T-helper 22 cell (primary cell): ENCODE measurements at places on chromosomes 2 and 18.
A peak's percentile ranks its signal among the peaks of the same experiment; 100 is the strongest.

DNA sequence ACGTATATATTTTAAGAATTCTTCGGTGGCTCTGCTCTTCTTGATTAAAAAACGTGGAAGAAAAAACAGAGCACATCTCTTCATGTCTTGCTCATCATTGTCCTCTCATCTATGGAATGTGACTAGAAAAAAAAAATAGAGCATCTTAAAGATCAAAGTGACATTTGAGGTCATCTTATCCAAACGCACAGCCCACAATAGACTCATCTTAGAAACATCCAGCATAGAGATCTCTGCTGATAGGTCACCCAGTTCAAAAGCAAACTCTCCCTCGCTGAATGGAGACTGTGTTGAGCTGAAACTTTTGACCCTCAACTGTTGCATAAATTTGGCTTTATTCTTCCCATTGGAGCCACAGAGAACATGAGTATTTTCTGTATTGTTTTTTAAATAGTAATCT is 65.2 kb downstream of the CMPK2 start:
- DNase-seq: no peak

DNA sequence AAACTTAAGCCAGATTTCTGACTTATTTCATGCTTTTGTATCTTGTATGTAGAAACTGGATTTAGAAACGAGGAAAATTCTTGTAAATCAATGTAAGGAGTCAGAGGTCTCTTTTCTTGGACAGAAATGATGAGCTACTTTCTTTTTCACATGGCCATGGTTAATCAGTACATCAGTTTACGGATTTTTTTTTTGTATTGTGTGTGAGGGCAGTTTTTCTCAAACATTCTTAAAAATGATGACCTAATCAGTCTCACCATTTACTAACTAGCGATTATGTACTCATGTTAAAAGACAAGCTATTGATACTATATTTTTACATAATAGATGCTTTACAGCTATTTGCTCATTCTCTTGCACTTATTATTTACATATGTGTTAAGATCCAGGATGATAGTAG is 165.2 kb upstream of the DOCK10 start:
- no peak for DNase-seq

DNA sequence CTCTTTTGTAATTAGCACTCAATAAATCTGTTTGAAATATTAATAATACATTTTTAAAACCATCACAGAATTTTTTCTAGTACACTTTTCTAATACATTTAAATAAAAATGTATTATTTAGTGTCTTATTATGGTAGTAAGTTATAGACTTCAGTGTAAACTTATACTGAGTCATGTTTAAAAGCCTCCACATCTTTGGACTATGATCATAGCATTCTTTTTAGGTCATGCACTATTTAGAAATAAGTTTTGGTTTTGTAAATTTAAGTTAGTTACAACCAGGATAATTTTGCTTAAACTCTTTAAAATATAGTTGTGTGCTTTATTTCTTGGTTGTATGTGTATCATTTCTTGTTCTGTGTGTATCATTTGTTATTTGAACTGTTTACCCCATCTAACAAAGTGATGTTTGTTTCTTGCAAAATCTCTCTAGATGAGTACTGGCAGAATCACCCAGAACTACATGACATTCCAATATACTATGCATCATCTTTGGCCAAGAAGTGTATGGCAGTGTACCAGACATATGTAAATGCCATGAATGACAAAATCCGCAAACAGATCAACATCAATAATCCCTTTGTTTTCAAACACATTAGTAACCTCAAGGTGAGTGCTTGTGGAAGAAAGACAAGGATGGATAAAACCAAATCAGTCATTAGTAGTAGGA is 16.7 kb downstream of the CPSF3 start:
- no peak for DNase-seq

GRCh38 chr2:187920511-187920910 is 366.3 kb upstream of the TFPI start:
- DNase-seq: no peak

DNA sequence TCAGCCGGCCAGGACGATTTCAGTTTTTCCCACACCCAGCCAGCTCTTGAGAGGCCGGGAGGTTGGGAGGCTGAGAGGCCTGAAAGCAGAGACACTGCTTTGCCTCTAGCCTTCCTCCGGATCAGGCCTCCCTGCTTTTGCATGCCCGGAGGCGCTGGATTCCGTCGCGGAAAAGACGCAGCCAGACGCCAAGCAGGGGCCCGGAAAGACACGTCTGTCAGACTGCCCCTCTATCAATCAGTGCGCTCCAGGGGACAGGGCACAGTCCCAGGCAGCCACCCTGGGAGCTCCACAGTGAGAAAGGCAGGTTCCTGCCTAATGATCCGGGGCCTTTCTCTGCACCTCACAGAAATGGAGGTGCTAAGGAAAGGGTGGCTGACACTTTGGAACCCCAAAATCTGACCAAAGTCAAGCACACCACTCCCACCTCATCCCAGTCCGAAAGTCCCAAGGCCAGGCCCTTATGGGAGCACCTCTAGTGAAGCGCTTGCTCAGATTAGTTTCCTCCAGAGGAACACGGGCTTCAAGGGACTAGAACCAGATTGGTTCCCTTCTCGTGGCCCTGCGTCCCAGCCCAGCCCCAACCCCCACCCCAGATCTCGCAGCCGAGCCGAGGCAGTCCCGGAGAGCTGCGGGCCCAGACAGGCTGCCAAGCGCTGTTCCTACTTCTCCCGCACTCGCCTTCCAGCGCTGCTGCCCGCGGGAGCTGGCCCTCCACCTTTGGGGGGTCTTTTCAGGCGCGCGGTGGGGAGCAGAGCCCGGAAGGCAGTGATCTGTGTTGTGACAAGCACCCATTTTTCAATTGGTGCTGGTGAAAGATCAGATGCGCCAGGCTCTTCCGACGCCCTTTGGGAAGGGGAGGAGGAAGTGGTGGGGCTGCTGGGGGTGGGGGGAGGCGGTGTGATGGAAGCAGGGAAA is 5.0 kb downstream of the DLX1 start:
- no peak for DNase-seq

DNA sequence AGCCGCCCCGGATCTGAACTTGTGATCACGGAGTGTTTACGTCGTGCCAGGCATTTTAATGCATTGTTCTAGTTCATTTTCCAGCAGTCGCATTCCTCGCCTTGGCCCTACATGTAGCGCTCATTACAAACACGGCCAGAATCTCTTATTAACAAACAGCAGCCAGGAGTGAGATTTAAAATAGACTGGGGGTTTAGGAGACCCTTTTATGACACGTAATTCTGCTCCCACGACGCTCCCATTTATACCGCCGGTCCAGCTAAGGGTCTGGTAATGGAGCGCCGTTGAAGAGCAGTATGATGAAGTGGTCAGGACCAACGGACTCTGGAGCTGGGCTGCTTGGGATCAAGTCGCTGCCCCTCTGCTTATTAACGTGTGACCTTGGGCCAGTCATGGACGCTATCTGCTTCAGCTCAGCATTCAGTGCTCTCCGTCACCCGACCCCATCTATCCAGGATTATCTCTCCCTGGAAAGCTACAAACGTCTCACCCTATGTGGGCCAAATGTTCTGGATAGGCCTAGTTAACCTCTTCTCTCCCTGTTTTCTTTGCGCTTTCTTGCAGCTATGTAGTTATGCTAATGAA is 745 bp downstream of the MSH2 start:
- no peak for DNase-seq

DNA sequence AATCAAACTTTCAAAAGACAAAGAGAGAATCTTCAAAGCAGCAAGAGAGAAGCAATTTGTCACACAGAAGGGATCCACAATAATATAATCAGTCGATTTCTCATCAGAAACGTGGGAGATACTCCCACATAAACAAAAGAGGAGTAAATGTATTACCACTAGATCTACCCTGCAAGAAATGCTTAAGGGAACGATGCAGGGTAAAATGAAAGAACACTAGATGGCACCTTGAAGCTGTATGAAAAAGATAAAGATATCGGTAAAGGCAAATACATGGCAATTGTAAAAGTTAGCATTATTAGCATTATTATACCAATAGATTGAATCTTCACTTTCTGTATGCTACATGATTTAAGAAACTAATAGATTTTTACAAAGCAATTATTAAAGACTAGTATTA is 677.0 kb downstream of the SUCLG1 start:
- DNase-seq: no peak

GRCh38 chr2:177519534-177520115 is 127.1 kb downstream of the AGPS start:
- DNase-seq: no peak

GRCh38 chr2:113848758-113849415 is 41.0 kb upstream of the ACTR3 start:
- DNase-seq: no peak

DNA sequence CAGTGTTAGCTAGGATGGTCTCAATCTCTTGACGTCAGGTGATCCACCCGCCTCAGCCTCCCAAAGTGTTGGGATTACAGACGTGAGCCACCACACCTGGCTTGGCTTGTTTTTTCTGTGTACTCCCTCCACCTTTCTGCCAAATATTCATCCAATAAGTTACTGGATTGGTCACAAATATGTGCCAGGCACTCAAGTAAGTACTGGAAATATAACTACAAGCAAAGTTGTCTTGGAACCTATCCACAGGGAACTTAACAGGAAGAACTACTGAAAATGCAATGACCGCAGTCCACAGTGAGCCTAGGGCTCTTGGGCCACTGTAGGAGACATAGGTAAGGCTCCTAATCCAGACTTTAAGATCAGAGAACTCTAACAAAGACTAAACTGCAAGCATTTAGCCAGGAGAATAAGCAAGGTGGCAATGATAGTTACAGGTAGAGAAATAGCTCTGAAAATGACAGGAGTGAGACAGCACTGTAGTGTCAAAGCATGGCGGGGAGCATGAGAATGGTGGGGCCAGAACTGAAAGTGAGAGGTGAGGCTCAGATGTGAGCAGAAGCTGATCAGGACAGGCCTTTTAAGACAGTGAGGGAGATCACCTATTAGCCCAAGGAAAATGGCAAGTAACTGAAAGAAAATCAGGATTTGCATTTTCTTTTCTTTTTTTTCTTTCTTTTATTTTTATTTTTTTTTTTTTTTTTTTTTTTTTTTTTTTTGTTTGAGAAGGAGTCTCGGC is 252.1 kb downstream of the RBM43 start:
- DNase-seq: no peak

GRCh38 chr2:13669607-13670006 is 952.9 kb downstream of the TRIB2 start:
- DNase-seq: no peak

DNA sequence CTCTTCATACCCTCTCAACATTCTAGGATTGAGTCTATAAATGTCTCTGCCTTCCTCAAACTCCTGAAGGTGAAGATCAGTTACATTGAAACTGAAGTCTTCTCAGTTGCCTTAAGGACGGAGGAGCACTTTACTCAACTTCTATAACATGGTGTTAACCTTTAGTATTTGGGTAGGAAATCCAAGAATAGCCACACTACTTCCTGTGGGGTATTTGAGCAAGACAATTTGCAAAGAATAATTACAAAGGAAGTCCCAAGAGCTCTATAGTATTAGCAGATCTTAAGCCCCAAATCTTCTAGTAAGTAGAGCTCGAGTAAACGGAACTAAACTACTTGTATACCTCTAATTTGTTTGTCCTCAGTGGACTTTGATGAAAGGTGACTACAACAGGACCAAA is 80.9 kb downstream of the SP100 start:
- no peak for DNase-seq

- no peak for DNase-seq
Observed at GRCh38 chr2:173193925-173194324, 118.3 kb downstream of the MAP3K20 start.

DNA sequence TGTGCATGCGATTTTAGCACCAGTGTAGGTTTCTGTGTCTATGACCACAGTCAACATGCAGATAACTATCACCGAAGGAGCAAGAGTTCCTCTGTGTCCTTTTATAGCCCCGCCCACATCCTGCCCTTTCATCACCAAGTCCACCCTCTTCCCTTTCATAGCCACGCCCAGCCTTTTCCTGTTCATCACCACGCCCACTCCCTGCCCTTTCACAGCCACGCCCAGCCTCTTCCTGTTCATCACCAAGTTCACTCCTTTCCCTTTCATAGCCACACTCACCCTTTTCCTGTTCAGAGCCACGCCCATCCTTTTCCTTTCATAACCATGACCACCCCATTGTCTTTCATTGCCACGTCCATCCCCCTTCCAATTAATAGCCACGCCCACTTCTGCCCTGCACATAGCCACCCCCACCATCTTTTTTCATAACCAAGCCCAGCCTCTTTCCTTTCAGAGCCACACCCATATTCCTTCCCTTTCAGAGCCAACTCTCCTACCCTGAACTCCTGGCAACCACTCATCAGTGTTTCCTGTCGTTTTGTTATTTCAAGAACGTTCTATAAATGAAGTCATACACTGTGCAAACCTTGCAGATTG is 273.9 kb downstream of the MYT1L start:
- peak; percentile 23 for DNase-seq

GRCh38 chr2:235803028-235803427 is 309.2 kb downstream of the AGAP1 start:
- DNase-seq: no peak

DNA sequence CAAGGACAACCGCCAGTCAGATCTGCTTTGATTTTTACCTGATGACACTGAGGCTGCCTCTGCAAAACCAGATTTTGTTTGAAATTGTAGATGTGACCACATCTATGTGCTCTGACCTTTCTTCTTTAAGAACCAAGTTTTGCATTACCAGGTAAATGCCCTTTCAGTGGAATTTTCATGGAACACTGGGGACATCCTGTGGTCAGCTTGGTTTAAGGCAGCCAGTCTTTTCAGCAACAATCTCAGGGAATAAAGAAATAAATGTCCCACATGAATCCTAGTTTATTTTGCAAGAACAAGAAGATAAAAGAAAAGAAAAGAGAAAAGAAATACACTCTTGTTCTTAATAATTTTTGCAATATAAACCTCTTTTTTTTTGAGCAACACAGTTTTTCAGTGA is 90.6 kb downstream of the POU3F3 start:
- no peak for DNase-seq

DNA sequence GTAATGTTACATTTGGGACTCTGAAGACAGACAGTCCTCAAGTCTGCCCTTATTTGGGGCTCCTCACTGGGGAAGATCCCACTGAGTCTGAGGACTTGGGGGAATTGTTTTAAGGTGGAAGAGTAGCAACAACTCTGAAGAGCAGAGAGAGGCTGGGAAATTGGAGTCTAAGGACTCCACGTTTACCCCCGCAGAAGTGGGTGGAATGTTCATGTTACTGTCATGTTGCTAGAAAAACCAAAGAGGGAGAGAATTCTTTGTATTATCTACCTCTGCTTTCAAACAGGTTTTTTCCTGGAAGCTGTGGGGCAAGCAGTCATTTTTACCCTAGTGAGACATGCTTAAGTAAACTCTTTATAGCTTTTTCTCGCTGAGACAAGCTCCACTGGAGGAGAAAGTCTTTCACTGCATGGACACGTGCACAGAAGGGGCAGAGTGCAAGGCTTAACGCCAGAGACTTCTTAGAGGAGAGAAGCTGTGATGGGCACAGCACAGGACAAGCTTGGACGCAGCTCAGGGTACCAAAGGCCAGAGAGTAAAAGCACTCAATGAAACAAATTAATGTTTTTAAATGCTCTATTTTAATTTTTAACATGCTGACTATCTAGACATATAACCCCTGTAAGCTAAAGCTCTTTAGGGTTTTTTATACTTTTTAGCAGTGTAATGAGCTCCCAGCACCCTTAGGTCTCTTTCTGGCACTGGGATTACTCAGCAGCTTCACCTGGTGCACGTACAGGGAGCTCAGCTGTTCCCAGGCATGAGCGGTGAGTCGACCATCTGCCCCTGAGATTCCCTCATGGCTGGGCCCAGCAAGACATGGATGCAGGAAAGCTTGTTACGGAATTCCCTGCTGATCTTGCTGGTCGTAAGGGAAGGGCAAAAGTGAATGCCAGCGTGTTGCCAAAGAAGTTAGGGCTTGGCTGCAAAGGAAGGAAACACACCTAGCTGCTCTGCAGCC is 54.5 kb upstream of the BIN1 start:
- no peak for DNase-seq

- no peak for DNase-seq
Observed at GRCh38 chr18:48314690-48315089, 94.5 kb downstream of the ZBTB7C start.

- no peak for DNase-seq
Observed at GRCh38 chr2:128092656-128093055, 1.7 kb downstream of the UGGT1 start.
